ENCODE measurements at places on chromosomes 16 and 17.

- DNase-seq, result no peak
Observed at GRCh38 chr16:86048221-86048620, 149.3 kb downstream of the IRF8 start.

- no peak for DNase-seq
Observed at GRCh38 chr16:7372095-7372494, 39.5 kb downstream of the RBFOX1 start.

DNA sequence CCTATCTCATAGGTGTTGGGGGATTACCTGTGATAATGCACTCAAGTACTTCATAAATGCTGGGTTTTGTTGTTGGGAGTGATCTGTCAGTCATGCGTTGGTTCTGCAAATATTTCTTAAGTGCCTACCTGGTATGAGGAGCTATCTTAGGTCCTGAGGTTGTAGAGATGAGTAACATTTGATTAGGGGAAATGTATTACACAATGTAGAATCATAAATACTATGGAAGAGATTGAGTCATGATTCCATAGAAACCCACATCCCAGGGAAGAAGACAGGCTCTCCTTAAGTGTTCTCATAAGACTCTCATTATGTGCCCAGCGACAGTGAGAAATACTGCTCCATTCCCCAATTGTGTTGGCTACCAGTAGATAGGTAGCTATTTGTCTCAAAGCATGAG, 240.1 kb downstream of the FTO start:
- no peak for DNase-seq

DNA sequence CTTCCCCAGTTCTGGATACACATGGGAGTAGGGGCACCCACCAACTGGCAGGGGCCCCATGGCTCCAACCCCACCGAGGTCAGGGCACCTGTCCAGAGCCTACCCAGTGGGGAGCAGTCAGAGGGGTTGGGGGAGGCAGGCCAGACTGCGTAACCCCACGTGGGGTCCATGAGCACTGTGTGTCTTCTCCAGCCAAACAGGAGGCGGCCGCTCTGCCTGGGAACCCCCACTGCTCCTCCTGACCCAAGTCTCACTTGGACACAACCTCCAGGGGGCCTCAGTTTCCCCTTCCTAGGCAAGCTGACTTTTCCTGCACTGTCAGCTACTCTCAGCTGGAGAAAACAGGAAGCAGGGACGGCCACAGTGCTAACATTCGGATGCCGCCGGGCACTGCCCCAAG, 7.5 kb downstream of the ZNF469 start:
- DNase-seq, result no peak

DNA sequence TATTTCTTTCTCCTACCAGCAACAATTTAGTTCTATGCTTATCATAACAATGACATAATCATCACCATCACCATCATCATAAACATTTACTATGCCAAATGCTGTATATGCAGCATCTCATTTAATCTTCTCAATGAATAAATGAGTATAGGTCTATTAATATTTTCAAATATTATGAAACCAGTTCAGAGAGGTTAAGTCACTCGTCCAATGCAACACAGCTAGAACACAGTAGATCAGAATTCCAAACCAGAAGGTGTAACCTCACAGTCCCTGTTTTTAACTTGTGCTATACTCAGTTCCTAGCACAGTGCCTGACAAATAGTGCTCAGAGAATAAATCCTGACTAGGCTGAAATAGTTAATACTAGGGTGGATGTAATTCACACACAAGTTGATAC, 314.8 kb downstream of the XYLT1 start:
- no peak for DNase-seq

- peak; percentile 63 for DNase-seq
Observed at GRCh38 chr16:88790312-88791211, 5.5 kb upstream of the PIEZO1 start.

DNA sequence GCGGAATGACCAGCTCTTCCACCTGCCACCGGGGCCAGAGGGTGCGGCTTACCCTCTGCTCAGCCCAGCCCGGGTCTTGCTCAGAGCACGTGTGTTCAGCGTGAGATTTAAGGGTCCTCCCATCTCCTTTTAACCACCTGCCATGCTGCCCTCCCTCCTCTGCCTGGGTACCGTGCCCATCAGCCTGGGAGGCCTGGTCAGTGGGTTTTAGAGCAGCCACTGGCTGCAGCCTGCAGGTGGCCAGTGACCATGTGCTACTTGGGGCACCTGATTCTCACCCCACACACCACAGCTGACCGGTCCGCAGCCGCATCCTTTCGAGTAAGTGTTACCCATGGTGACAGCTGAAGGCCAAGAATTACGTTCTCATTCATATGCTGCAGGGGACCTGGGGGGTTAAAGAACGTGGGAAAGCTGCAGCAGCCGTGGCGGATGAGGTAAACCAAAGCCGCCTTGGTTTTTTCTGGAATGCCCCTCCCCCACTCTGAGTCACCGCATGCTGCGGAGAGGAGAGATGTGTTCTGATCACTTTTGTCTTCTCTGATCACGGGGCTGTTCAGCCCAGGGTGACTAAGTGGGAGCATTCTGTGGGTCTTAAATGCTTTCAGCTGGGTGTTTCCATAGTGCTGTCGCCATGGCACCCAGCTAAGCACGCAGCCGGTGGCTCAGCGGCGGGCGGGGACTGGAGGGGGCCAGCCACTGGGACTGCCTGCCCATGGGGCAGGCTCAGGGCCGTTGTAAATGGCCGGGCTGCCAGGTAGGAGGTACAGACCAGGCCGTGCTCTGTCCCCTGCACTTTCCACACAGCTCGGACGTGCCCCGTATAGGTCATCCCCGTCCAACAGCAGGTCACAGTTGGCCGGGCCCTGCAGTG, 59.8 kb downstream of the BAIAP2 start:
- DNase-seq, result peak; percentile 87

GRCh38 chr17:55720919-55721836, 1.5 kb downstream of the TMEM100 start:
- no peak for DNase-seq

DNA sequence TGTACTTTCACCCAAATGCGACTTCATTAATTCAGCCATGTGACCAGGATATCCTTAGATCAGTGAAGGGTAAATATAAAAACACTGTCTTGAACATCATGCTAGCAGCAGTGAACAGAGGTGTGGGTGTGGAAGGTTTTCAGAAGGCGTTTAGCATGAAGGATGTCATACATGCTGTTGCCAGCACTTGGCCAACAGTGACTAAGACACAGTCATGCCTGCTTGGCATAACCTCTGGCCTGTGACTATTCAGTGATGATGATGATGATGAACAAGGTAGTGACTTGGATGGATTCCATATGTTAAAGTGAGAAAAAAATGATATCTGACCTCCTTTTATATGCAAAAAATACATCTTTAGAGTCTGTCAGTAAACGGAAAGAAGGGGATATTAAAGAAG, 97.9 kb downstream of the MAP2K4 start:
- no peak for DNase-seq

- no peak for DNase-seq
Observed at GRCh38 chr16:87722590-87723225, 43.1 kb downstream of the KLHDC4 start.

- DNase-seq, result no peak
Observed at GRCh38 chr17:50469671-50470305, 1.1 kb upstream of the CHAD start.

DNA sequence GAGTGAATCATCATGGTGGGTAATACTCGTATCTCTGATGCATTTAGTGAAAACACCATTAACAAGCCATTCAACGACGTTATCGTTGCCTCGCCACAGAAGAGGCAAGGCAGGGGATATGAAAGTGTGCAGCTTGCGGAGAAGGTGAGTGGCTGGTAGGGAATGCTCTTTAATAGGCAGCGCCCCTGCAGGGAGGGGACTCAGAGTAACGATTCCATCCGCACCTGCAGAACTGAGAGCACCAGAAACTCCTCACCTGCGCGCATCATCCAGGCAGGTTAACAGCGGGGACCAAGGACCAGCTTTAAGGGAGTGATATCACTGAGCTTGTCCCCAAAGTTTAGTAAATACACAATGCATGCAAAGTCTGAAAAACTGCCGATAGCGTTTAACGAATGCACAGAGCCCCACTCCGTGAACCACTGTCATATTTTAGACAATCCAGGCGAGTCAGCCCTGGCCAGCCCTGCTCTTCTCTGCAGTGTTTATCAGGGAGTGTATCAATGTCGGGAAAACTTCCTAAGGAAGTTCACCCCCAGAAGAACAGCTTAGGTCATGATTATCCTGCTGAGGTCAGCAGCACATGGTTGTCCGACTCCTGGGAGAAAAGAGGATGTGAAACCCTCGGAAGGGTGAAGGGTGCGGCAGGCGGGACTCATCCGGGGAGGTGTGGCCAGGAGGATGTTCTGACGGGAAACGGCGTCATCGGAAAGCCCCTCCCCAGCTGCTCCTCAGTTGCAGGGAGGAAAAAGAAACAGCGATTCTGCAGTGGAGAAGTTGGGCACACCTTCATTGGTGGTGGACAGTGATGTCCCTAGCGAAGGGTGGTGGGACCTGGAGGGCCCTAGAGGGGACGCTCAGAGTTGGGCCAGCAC, 68.5 kb upstream of the DNAH17 start:
- DNase-seq, result no peak

DNA sequence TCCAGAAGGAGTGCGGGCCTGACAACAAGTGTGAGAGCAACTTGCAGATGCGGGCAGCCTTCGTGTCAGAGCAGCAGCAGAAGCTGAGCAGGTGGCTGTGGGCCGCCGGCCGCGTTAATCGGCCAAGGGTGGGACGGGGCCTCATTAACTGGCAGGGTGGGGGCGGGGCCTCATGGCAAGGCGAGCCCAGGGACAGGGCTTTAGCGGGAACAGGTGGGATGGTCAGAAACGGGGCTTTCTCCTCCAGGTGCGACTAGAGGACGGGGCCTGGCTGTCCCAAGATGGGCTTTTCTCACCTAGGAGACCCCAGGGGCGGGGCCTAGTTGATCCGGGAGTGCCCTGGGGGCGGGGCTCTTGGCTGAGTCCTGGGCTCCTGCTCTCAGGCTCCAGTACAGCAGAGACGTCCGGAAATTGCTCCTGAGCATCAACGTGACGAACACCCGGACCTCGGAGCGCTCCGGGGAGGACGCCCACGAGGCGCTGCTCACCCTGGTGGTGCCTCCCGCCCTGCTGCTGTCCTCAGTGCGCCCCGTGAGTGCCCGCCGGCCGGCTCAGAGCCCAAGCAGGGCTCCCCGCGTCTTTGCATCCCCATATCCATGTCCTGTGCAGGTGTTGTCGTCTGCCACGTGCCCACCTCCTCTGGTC, 18.4 kb upstream of the PDK2 start:
- no peak for DNase-seq

DNA sequence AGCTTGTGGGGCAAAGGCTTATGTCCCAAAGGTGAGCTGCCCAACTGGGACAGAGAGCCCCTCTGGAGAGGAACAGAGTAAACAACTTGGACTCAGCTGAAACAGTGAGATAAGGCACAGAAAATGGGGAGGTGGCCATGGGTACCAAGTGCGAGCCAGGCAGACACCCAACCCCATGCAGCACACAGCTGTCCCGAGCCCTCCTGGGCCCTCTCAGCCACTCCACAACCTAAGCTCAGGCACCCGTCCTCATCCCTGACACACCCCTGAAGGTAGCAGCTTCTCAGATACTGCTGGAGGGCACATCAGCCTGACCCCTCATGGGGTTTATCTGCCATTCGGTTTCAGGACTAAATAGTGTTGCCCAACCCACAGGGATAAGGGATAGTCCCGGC, 4.8 kb upstream of the GFOD2 start:
- DNase-seq, result no peak

GRCh38 chr16:79795556-79795955, 195.0 kb upstream of the MAF start:
- no peak for DNase-seq

DNA sequence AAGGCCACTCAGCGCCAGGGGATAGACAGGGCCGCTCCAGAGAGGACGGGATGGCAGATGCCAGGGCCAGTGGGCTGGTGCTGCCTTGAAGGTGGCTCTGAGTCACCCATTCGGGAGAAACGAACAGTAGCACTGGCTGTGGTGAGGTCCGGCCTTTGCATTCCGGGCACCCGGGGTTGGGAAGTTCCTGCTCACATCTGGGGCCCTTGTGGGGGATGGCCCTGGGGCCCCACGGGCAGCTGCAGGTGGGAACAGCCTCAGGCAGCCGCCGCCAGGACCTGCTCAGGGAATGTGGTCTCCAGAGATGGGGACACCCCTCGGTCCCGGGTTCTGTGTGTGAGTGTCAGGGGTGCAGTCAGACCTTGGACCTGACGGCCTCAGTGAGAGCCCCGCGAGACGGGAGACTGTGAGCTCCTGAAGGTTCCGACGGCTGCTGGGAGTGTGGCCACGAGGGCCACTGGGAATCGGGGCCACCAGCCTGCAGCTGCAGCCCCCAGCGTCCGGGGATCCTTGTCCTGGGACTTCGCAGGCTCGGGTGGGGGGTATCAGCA, 1.4 kb downstream of the CBFA2T3 start:
- DNase-seq, result no peak

- peak; percentile 89 for DNase-seq
Observed at GRCh38 chr17:28982131-28982793, 23.6 kb downstream of the SEZ6 start.

DNA sequence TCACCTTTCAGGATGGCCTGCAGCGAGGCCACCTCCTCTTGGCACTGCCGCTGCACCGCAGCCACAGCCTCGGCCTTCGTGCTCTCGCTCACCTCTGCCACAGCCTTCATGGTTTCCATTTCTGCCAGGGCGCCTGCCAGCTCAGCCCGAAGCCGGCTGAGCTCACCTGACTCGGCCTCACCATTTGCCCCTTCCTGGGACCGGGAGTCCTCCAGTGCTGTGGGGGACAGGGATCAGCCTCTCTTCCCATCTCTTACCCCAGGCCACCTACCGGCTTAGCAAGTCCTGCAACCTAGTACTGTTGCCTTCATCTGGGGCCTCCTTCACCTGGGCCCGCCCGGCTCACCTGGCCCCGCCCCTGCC, 658 bp downstream of the RABEP2 start:
- no peak for DNase-seq

DNA sequence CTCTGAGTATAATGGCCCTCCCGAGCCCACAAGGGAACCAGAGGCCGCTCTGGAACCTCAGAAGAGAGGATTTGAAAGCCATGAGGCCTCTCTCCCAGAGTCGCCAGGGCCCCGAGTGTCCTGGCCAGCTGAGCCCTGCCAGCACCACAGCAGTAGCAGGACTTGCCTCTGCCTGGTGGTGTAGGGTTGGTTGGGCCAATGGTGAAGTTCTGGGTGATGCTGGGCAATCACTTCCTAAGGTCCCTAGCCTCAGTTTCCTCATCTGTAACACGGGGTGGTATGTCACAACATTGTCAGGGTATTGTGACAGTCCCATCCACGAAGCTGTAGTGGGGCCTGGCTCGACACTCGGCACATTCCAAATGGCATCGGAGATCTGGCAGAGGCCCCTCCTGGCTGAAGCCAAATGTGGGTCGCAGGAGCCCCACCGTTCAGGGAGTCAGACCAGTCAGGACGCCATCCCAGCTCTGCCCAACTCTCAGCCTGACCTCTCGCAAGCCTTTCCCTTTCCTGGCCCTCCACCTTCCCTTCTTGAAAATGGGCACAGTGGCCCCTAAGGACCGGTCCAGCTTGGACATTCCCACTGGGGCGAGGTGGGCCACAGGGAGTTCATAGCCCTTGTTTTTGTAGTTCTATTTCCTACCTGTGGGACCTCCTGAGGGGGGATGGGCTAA, 1.7 kb downstream of the NATD1 start:
- no peak for DNase-seq

GRCh38 chr17:6023036-6023831, 46.9 kb upstream of the WSCD1 start:
- no peak for DNase-seq

Data from immature natural killer cell (primary cell).